ENCODE measurements at places on chromosomes 12 and 14. TPM values are rescaled to one million over a fixed set of nuclear protein-coding genes. Genes with fewer than 3 reads are reported as not detected.

Gene GRIP1
- polyA plus RNA-seq = 0.45 TPM

Gene BIN2
- polyA plus RNA-seq = 117 TPM

DNA sequence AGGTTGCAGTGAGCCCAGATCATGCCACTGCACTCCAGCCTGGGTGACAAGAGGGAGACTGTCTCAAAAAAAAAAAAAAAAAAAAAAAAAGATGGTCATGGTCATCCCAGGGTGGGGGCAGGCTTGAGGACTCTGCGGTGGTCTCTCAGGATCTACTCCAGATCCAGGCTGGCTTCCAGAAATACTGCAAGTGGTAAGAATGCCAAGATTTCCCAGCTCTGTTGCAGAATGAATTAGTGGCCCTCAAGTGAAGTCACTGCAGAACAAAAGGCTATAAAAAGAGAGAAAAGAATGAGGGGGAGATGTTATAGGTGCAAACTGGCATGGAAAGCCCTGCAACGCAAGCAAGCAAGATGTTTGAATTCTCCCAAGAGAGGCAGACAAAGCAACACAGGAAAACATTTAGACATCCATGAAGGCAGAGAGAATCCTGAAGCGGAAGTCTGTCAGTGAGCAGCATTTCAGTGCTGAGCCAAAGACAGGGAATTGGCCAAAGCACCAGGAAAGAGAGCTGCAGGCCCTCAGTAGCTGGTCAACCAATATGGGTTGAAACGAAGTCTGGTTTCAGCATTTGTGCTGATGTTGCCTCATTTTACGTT, 31.9 kb upstream of the ETFBKMT start:
- DNase-seq = no peak

DNA sequence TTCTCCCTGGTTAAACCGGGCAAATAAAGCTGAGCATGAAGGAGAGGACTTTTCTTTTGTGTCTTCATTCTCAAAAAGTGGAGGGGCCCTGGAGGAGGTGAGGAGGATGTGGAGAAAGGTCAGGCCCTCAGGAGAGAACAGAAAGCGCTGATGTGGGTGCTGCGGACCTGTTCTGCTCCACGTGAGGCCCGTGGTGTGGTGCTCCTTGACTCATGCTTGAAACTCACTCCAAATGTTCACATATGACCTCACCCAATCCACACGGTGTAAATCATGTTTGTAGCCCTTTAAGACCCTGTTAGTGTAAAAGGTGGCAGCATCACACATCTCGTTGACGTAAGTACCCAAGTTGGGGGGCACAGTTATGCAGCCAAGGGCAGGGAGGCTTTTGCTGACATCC, 126.2 kb downstream of the FOXN3 start:
- no peak for DNase-seq

- DNase-seq = no peak
Measured at GRCh38 chr12:8840938-8841633, 18.7 kb downstream of the A2ML1 start.

DNA sequence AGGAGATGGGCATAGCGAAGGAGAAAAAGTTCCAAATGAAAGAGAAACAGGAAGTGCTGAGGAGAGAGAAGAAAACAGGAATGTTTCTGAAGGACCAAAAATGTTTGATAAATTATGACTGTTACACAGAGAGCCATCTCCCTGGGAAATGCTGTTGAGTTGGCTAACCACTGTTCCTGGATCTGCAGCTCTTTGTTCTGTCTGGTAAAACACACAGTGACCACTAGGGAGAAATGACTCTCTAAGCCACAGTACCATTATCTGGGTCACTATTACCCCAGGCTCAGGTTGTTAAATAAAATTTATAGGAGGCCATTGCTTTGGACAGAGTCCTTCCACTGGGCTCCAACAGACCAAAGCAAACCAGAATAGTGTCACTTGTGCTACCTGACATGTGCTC, 219.3 kb downstream of the CRADD start:
- no peak for DNase-seq

DNA sequence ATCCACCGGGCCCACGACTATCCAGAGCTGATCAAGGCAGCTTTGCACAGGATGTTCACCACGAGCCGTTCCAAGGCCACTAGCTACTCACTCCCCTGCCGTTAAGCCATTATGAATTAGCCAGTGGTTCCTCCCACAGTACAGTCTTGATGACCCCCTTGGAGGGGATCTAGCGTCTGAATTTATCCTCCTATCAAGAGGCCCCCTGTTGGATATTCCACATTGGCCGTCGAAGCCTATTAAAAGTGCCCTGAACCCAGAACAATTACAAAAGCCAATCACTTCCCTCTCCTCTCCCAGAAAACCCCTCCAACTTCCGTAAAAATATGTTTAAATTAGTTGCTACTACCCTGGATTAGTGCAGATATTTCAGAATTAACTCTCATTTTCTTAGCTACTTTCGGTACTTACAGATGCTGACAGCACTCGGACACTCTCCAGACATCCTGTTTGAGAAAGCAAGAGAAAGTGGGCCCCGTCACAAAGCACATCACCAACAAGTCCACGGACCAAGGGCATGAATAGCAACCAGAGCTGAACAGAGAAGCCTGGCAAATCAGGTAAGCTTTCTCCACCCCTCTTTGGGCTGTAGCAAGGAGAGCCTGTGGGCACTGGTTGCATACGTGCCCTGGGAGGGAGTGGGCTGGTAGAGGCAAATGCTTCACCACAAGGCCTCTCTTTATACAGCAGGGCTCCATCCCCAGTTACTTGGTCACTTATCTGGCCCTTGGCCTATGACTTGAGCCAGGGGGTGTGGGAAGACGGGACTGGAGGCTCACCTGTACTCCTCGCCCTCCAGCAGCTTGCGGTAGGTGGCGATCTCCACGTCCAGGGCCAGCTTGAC, 5.3 kb downstream of the KRT3 start:
- DNase-seq = no peak
